ENCODE measurements at places on chromosomes 6 and 20.

- no peak for DNase-seq
Observed at GRCh38 chr6:7100753-7101081, 7.0 kb upstream of the RREB1 start.

DNA sequence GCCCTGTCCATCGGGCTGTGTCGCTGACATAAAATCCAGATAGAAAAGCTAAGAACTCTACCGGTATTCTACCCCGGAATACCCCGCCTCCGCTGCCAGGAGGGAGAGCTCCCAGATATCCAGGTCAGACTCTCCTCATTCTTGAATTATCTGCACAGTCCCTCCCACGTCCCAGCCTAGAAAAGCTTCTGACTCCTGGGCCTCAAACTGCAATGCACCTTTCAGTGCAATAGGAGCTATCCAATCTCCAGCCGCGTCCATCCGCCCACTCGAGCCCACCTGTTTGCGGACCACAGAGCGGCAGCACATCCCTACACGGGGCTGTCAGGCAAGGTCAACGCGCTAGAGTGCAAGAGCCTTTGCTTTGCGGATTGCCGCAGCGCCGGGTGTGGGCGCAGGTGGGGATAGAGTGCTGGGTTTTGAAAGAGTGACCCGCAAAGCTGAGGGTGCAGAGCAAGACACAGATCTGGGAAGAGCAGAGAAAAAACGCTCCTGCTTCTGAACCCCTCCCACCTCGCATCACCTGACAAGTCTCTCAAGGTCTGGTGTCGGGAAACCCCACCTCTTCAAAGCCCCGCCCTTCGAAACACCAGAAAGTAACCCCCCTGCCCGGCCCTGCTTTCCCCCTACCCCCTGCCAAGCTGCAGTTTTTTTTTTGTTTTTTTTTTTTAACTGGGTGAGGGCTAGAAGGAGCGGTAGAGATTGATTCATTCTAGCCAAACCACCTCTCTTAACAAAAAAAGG lies 1.3 kb downstream of the TAPBP start:
- DNase-seq, result peak; percentile 89

- no peak for DNase-seq
Observed at GRCh38 chr6:17630511-17631073, 30.5 kb downstream of the FAM8A1 start.

DNA sequence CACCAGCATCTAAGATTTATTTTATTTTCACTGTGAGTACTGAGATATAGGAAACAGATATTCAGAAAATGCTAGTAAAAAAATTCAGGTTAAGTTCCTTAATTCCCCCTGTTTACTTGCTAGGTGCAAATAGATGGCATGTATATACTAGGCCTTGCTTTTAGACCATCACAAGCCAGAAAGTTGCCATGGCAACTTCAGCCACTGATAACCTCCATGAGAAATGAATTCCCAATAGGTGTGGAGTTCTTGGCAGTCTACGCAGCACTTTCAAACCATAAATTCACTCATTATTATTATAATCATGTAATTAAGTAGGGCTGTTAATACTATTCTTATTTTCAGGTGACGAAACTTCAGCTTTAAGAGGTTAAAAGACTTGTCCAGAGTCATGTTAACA lies 251.6 kb upstream of the TFAP2D start:
- no peak for DNase-seq

- DNase-seq, result no peak
Observed at GRCh38 chr6:56856036-56856580, 98.8 kb upstream of the BEND6 start.

DNA sequence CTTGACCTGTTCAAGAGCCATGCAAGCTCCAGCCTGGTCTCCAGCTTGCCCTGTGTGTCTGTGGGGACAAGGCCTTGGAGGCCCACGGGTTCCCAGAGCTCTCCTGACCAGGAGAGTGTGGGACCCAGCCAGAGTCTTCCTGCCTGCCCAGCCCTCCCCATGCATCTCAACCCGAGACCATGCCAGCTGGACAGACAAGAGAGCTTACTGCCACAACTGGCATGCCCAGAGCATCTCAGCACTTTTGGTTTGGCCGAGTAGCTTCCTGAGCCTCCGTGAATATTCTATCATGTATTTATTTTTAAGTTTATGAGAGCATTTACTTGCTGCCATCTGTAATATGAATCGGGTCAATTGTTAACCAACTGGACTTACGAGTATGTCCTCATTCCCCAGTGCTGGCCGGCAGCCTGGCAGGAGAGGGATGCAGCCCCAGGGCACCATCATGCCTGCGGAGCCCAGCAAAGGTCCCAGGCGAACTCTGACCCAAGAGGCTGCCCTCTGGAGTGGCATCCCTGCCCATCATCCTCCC lies 14.9 kb downstream of the IP6K3 start:
- no peak for DNase-seq

GRCh38 chr20:53847139-53847836 lies 223.1 kb downstream of the BCAS1 start:
- DNase-seq, result no peak

DNA sequence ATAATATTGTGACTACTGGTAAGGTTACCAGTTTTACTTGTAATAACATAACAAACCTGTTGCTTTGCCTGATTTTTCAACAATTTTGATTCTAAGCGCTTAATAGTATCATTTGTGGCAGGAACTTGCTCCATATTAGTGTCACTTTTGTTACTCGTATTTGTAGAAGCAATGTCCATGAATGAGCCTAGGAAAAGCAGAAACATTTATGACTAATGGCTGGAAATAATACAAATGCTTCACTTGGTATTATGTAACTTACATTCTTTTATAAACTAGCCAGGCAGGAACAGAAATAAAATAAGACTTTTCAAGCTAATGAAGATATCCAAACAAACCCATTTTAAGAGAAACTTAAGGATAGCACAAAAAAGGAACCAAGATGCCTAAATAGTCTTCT lies 38.9 kb downstream of the MAP3K7 start:
- DNase-seq, result no peak

DNA sequence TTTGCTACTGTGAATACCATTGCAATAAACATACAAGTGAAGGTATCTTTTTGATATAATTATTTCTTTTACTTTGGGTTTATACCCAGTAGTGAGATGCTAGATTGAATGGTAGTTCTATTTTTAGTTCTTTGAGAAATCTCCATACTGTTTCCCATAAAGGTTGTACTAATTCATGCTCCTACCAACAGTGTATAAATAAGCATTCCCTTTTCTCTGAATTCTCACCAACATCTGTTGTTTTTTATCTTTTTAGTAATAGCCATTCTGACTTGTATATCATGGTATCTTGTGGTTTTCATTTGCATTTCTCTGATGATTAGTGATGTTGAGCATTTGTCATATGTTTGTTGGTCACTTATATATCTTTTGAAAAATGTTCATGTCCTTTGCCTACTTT lies 183.6 kb upstream of the LRFN2 start:
- DNase-seq, result no peak

GRCh38 chr6:114833211-114833610 lies 490.4 kb upstream of the HS3ST5 start:
- no peak for DNase-seq

- DNase-seq, result no peak
Observed at GRCh38 chr6:139029470-139030227, 1.1 kb downstream of the ABRACL start.

DNA sequence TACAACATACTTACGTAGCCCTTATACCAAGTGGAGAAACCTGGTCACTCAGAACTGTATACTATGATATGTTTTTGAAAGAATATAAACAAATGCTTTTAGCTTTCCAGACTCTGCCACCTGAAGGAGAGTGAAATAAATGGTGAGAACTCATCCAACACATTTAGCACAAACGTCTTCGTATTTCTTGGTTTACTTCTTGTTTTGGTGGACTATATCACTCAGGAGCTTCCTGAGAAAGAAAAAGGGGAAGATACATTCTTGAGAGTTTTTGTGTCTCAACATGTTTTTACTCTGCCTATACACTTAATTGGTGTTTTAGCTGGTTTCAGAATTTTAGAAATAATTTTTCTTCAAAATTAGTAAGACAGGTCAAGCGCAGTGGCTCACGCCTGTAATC lies 19.4 kb upstream of the CTAGE9 start:
- DNase-seq, result no peak

DNA sequence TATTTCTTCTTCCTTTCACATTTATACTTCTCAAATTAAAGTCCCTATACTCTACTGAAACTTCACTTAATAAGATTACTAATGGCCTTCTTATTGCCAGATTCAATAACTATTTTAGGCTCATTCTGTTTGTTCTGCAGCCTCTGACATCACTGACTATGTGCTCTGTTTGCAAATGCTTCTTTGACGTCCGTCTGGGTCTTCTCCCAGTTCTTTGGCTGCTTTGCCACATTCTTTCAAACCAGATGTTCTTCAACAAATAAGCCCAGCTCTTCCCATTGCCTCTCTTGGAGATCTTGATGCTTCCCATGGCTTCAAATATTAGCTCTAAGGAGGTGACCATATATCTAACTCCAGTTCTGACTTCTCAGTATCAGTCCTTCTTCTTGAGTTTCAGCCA lies 117.4 kb downstream of the BTBD9 start:
- no peak for DNase-seq

- no peak for DNase-seq
Observed at GRCh38 chr20:18749528-18749927, 64.1 kb upstream of the SCP2D1 start.

GRCh38 chr6:116371120-116371917 lies 572 bp downstream of the DSE start:
- peak; percentile 17 for DNase-seq

- no peak for DNase-seq
Observed at GRCh38 chr6:150632785-150633485, 33.2 kb downstream of the PLEKHG1 start.

- no peak for DNase-seq
Observed at GRCh38 chr6:129638686-129639085, 71.3 kb downstream of the ARHGAP18 start.

- DNase-seq, result no peak
Observed at GRCh38 chr6:139625998-139626975, 251.8 kb upstream of the CITED2 start.

DNA sequence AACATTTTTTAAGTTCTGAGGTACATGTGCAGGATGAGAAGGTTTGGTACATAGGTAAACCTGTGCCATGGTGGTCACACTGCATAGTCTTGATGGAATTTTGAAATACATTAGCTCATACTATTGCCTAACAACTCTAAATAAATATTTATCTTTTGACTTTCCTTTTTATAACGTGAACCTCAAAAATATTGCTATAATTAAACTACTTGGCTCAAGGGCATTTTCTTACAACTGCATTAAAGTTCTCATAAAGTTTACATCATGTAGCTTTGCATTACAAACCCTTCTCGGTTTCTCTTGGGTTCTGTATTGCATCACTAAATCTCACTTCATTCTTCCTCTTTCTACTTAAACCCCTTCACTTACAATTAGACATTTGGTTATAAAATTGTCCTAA lies 636.0 kb upstream of the PTCHD4 start:
- DNase-seq, result no peak

- no peak for DNase-seq
Observed at GRCh38 chr6:157596461-157596860, 215.5 kb downstream of the ZDHHC14 start.

DNA sequence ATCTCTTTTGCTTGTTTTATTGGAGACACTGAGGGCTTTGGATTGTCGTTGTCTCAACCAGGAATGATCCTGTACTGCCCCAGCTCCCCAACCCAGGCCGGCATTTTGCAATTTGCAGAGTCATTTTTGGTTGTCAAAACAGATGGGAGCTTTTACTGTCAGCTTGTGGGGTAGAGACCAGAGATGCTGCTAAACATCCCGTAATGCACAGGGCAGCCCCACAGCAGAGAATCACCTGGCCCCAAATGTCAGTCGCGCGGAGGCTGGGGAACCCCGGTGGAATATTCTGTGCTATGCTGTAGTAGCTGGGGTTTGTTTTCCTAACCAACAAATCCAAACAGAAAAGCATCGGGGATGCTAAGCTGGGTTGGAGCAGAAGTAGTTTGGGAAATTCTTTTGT lies 99.7 kb downstream of the TSHZ2 start:
- DNase-seq, result no peak

GRCh38 chr6:145829102-145829501 lies 14.5 kb upstream of the FBXO30 start:
- DNase-seq, result no peak

GRCh38 chr6:112117554-112117953 lies 30.2 kb downstream of the FAM229B start:
- DNase-seq, result no peak

DNA sequence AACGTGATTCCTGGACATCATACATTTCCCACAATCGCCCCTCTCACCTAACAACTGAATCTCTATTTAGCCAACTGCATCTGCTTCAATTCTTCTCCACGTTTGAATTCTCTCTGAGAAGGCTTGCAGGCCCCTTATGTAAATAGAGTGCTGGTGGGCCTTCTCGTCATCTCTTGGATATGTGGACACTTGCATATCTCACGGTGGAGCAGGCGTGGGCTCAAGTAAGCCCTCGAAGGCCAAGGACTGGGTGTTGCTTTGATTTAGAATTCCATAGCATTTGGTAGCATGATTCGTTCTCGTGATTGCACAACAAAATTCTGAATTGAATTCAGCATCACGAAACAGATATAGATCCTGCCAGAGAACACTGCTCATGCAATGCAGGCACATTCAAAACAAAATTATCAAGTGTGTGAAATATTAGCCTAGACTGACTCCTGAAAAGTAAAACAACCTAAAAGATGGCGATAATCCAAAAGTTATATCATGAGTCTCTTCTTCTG lies 613.6 kb downstream of the TFAP2A start:
- DNase-seq, result no peak

DNA sequence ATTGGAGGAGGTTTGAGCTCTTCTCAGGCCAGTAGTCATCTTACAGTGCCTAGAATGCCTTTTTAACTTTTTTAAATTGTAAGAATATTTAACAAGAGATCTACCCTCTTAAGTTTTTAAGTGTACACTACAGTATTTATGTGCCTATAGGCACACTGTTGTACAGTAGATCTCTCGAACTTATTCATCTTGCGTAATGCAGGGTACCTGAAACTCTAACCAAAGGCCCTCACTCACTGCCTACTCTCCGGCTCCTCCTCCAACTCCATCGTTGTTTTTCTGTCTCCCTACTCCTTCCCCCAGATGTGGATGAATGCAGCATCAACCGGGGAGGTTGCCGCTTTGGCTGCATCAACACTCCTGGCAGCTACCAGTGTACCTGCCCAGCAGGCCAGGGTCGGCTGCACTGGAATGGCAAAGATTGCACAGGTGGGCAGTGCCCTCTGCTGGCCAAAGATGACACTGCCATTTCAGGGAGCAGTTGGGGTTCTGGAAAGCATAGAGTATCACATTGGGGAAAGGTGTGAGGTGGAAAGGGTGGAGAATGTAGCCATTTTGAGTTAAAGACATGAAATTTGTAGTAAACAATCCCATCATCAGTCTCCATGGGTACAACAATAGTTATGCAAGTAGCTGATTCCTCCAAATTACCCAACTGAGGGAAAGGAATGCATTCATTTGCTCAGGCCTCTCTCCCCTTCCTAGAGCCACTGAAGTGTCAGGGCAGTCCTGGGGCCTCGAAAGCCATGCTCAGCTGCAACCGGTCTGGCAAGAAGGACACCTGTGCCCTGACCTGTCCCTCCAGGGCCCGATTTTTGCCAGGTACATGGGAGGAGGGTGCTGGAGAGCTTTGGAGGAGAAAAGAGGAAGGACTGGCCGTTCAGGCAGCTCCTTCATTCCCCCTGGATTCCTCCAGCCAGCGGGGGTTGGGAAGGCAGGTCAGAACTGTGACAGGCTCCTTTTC lies 18.4 kb upstream of the ZNF76 start:
- DNase-seq, result peak; percentile 17
